ENCODE measurements at places on chromosomes 12 and 14.

GRCh38 chr14:79011091-79011919 lies 841.1 kb downstream of the NRXN3 start:
- H3K27ac ChIP-seq, result no peak overlapping the region
- H3K4me1 ChIP-seq, result no peaks in the 10 kb centered on the region
- DNase-seq, result no peak
- H3K36me3 ChIP-seq, result no peaks in the 10 kb centered on the region
- H3K27me3 ChIP-seq, result no peaks in the 10 kb centered on the region

- no peak overlapping the region for H3K27ac ChIP-seq
- H3K27me3 ChIP-seq, result no peaks in the 10 kb centered on the region
- H3K4me3 ChIP-seq, result no peak overlapping the region
- H3K36me3 ChIP-seq, result no peaks in the 10 kb centered on the region
- H3K4me1 ChIP-seq, result no peaks in the 10 kb centered on the region
- no peak for DNase-seq
Observed at GRCh38 chr12:97006585-97006984, 99.5 kb downstream of the NEDD1 start.

DNA sequence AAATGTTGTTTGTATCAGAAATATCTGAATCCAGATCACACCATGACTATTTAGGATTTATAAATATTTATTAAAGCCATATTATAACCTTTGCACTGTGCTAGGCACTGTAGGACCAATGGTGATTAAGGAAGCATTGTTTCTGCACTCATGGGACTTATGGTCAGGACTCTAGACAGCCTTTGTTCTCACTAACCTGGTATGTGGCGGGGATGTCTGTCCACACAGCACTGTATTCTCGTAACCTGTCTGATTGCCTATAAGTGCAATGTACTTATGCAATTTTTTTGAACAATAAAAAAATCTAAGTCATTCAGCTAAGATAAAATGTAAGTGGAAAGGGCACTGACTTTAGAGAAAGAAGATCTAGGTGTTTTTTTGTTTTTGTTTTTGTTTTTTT lies 6.7 kb upstream of the SSPN start:
- H3K27ac ChIP-seq, result no peak overlapping the region
- no peaks in the 10 kb centered on the region for H3K27me3 ChIP-seq
- H3K36me3 ChIP-seq, result no peaks in the 10 kb centered on the region
- no peak overlapping the region for H3K4me3 ChIP-seq
- no peaks in the 10 kb centered on the region for H3K4me1 ChIP-seq

DNA sequence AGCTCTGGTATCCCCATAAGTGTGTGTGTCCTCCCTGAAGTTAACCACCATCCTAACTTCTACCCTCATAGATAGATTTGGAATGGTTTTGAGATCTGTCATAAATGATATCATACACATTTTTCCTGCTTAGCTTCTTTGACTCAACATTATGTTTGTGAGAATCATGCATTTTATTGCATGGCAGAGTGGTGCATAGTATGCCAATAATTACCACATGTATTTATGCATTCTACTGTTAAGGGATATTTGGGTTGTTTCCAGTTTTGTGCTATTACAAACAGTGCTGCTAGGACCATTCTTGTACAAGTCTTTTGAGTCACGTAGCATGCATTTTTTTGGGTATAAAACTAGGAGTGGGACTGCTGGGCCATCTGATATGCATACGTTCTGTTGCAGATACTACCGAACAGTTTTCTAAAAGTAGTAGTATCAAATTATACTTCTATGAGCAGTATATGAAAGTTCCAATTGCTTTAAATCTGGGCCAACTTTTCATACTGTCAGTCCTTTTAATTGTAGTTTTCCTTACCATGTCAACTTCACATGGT lies 13.4 kb downstream of the GRIP1 start:
- H3K4me1 ChIP-seq, result no peaks in the 10 kb centered on the region
- no peaks in the 10 kb centered on the region for H3K36me3 ChIP-seq
- H3K27me3 ChIP-seq, result no peaks in the 10 kb centered on the region
- H3K4me3 ChIP-seq, result no peak overlapping the region

DNA sequence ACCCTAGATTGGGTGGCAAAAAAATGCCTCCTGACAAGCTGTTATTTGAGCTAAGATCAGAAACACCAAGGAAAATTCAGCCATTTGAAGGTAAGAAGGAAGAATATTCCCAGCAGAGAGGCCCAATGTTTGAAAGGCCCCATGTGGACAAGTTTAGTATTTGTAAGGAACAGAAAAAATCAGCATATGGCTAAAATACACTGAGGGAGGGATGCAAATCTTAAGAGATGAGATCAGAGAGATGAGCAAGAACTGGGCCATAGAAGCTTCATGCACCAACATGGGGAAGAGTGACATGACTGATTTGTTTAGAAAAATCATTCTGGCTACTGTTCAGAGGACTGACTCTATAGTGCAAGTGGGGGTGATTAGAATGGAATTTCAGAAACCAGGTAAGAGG lies 496.8 kb upstream of the SOX5 start:
- H3K27ac ChIP-seq, result no peak overlapping the region
- no peak for DNase-seq
- no peak overlapping the region for H3K4me3 ChIP-seq
- H3K27me3 ChIP-seq, result no peaks in the 10 kb centered on the region
- no peaks in the 10 kb centered on the region for H3K4me1 ChIP-seq
- no peaks in the 10 kb centered on the region for H3K36me3 ChIP-seq

GRCh38 chr12:130932061-130932930 lies 21.4 kb upstream of the ADGRD1 start:
- H3K4me3 ChIP-seq, result no peak overlapping the region
- H3K36me3 ChIP-seq, result no peaks in the 10 kb centered on the region
- no peaks in the 10 kb centered on the region for H3K27me3 ChIP-seq
- DNase-seq, result no peak
- H3K4me1 ChIP-seq, result no peaks in the 10 kb centered on the region

- no peak for DNase-seq
- H3K36me3 ChIP-seq, result peaks cover 9% of the 10 kb centered on the region
- H3K4me3 ChIP-seq, result no peak overlapping the region
- no peaks in the 10 kb centered on the region for H3K4me1 ChIP-seq
Observed at GRCh38 chr14:50447461-50447860, 50.8 kb upstream of the CDKL1 start.

DNA sequence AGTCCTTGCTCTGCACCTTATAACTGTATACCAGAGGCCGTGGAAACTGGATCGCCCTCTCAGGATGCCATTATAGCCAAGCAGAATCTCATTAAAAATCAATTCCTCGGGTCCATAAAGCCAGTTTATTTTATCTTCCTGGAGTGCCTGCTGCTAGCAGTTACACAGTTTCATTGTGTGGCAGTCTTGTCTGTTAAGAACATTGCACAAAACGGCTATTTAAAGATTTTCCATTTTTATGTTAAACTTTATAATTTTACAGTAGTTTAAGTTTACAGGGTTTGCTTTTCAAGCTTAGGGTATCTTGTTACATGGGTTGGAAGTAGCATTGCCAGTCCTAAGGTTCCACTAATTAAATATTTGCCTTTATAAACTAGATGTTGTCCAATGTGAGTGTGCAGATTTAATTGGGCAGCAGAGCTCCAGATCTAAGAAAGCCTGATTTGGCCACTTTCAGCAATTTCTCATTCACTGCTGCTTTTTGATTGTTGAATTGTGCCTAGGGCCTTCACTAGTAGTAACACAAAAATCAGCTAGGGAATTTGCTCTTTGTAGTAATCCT lies 17.0 kb downstream of the TMEM30B start:
- no peaks in the 10 kb centered on the region for H3K4me1 ChIP-seq
- no peak overlapping the region for H3K4me3 ChIP-seq
- peaks cover 4% of the 10 kb centered on the region for H3K27me3 ChIP-seq
- no peaks in the 10 kb centered on the region for H3K36me3 ChIP-seq
- DNase-seq, result no peak

DNA sequence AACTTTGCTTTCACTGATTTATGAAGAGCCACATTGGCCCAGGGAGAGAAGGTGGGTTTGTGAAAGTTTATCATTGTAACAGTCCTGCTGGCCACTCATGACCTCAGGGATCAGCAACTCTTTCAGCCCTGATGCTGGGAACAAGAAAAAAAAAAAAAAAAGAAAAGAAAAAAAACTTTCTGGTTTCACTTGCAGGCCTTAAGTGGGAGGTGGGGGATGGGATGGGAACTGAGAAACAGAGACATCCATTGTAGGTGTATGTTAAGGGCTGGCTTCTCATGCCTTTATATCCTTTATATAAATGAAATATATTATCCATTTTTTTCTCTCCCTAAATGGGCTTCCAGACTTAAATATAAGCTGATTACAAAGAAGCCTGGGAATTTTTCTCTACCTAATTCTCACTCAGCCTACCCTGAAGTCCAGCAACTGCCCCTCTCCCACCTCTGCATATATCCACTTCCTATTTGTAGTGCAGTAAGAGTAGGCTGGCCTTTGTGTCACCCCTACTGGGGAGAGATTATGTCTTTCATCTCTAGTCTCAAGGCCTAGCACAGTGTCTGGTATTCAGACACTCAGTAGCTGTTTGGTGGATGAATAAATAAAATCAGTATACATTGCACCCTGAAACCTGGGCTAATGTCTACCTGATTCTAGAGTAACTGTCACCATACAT lies 187.1 kb downstream of the KICS2 start:
- DNase-seq, result no peak
- no peaks in the 10 kb centered on the region for H3K27me3 ChIP-seq
- no peak overlapping the region for H3K27ac ChIP-seq
- H3K36me3 ChIP-seq, result no peaks in the 10 kb centered on the region

- no peaks in the 10 kb centered on the region for H3K27me3 ChIP-seq
- H3K27ac ChIP-seq, result no peak overlapping the region
- H3K36me3 ChIP-seq, result no peaks in the 10 kb centered on the region
- no peak overlapping the region for H3K4me3 ChIP-seq
Observed at GRCh38 chr14:97180304-97181200, 383.4 kb downstream of the VRK1 start.

- DNase-seq, result no peak
- H3K4me3 ChIP-seq, result no peak overlapping the region
- no peaks in the 10 kb centered on the region for H3K27me3 ChIP-seq
- peaks cover 12% of the 10 kb centered on the region for H3K36me3 ChIP-seq
- H3K27ac ChIP-seq, result no peak overlapping the region
Observed at GRCh38 chr12:57817261-57817989, 1.1 kb downstream of the AVIL start.

- no peak overlapping the region for H3K4me3 ChIP-seq
- peaks cover 65% of the 10 kb centered on the region for H3K4me1 ChIP-seq
- H3K27ac ChIP-seq, result no peak overlapping the region
- H3K36me3 ChIP-seq, result no peaks in the 10 kb centered on the region
- DNase-seq, result no peak
- no peaks in the 10 kb centered on the region for H3K27me3 ChIP-seq
Observed at GRCh38 chr14:98143566-98143965, 1128.4 kb downstream of the BCL11B start.

GRCh38 chr14:22579236-22579635 lies 9.8 kb downstream of the DAD1 start:
- H3K4me1 ChIP-seq, result peaks cover 23% of the 10 kb centered on the region
- no peaks in the 10 kb centered on the region for H3K27me3 ChIP-seq
- H3K36me3 ChIP-seq, result peaks cover 8% of the 10 kb centered on the region
- H3K4me3 ChIP-seq, result no peak overlapping the region
- H3K27ac ChIP-seq, result no peak overlapping the region

- no peak overlapping the region for H3K4me3 ChIP-seq
- no peaks in the 10 kb centered on the region for H3K4me1 ChIP-seq
- no peaks in the 10 kb centered on the region for H3K36me3 ChIP-seq
- H3K27ac ChIP-seq, result no peak overlapping the region
Observed at GRCh38 chr12:86513226-86513625, 257.0 kb upstream of the MGAT4C start.

GRCh38 chr14:103220134-103220981 lies 97.1 kb downstream of the TNFAIP2 start:
- no peak overlapping the region for H3K27ac ChIP-seq
- DNase-seq, result no peak
- H3K4me1 ChIP-seq, result no peaks in the 10 kb centered on the region
- H3K36me3 ChIP-seq, result no peaks in the 10 kb centered on the region

GRCh38 chr14:103522649-103523574 lies at the start of gene CKB:
CKB (minus strand) TSS chr14:103522830; CDS start chr14:103522493, 337 bp downstream.
- DNase-seq, result no peak
- H3K4me3 ChIP-seq, result peak within 1 kb of the TSS; percentile 41
- H3K36me3 ChIP-seq, result no peaks in the 10 kb centered on the region
- no peak within 1 kb of the TSS for H3K27ac ChIP-seq

GRCh38 chr12:28988325-28988704 lies 160.8 kb upstream of the FAR2 start:
- no peak for DNase-seq
- H3K27ac ChIP-seq, result no peak overlapping the region
- no peak overlapping the region for H3K4me3 ChIP-seq
- no peaks in the 10 kb centered on the region for H3K27me3 ChIP-seq

DNA sequence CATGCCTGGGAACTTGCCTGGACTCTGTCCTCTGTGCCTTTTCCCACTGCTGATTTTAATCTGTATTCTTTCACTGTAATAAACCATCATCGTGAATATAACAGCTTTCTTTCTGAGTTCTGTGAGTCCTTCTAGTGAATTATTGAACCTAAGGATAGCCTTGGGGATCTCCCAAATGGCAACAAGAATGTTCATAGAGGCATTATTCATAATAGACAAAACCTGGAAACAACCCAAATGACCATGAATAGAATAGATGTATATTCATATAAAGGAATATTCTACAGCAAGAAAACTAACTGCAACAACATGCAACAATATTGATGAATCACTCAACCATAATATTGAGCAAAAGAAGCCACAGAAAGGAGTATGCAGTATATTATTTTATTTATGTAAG lies 44.7 kb upstream of the CEP83 start:
- no peak overlapping the region for H3K27ac ChIP-seq
- no peaks in the 10 kb centered on the region for H3K27me3 ChIP-seq
- H3K36me3 ChIP-seq, result no peaks in the 10 kb centered on the region
- no peak overlapping the region for H3K4me3 ChIP-seq

GRCh38 chr12:67811437-67812361 lies 163.2 kb downstream of the DYRK2 start:
- H3K36me3 ChIP-seq, result no peaks in the 10 kb centered on the region
- no peaks in the 10 kb centered on the region for H3K27me3 ChIP-seq
- H3K4me3 ChIP-seq, result no peak overlapping the region
- H3K27ac ChIP-seq, result no peak overlapping the region
- H3K4me1 ChIP-seq, result no peaks in the 10 kb centered on the region
- DNase-seq, result no peak

GRCh38 chr12:29869946-29870345 lies 86.2 kb upstream of the TMTC1 start:
- no peaks in the 10 kb centered on the region for H3K4me1 ChIP-seq
- H3K27ac ChIP-seq, result no peak overlapping the region
- H3K27me3 ChIP-seq, result no peaks in the 10 kb centered on the region
- no peak for DNase-seq
- no peaks in the 10 kb centered on the region for H3K36me3 ChIP-seq

DNA sequence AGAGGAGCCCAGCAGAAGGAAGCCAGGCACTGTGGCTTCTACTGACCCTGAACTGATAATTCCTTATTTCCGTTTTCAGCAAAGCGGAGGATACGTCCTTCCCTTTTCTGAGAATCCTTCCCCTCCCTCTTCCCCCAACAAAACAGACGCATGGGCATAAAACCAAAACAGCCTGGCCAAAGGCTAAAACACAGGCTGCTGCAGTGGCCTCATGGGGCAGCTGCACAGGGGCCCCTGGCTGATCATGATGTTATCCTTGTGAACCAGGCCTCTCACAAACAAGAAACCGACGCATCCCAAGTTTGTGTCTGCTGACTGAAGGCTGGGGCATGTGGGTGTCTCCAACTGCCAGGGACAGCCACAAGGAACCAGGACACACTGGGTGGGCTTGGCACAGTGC lies 23.4 kb upstream of the STON2 start:
- DNase-seq, result no peak
- no peak overlapping the region for H3K4me3 ChIP-seq
- H3K36me3 ChIP-seq, result no peaks in the 10 kb centered on the region
- no peak overlapping the region for H3K27ac ChIP-seq

GRCh38 chr12:15485466-15485865 lies 163.2 kb downstream of the PTPRO start:
- no peak for DNase-seq
- H3K27ac ChIP-seq, result no peak overlapping the region
- H3K27me3 ChIP-seq, result no peaks in the 10 kb centered on the region
- no peaks in the 10 kb centered on the region for H3K36me3 ChIP-seq
- no peak overlapping the region for H3K4me3 ChIP-seq

Measured in CD8-positive, alpha-beta memory T cell (primary cell).